Fibroblast of pulmonary artery (primary cell): ENCODE measurements at places on chromosomes 5 and 9.

GRCh38 chr9:123945532-123945931 lies 15.6 kb upstream of the DENND1A start:
- DNase-seq = peak; percentile 30

- peak; percentile 96 for DNase-seq
These were observed at the start of the genes C5orf22 and DROSHA for GRCh38 chr5:31531888-31532547. C5orf22 (plus strand) TSS chr5:31532301; CDS start chr5:31532393, 92 bp downstream. DROSHA (minus strand) TSS chr5:31532093; CDS start chr5:31529059, 3,034 bp downstream.

DNA sequence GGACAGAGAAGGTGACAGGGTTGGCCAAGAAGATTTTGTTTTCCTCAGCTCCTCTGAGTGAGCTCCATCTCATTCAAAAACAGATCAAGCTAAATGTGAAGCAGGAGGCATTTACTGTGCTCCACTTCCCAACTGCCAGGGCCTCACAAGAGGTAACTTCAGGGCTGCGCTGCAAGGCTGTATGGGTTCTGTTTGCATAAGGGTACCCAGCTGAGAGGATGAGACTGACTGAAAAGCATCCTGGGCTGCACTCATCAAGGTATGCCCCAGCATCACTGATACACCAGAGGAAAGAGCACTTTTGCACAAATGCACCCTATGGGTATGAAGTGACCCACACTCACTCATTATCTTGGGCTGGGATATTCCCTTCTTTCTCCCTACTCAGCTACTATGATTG lies 316.2 kb upstream of the HAPLN1 start:
- DNase-seq = no peak

GRCh38 chr5:14218480-14218879 lies 75.3 kb downstream of the TRIO start:
- DNase-seq = no peak

GRCh38 chr5:150780187-150780692 lies 1.7 kb downstream of the SMIM3 start:
- DNase-seq = peak; percentile 33

- DNase-seq = no peak
These were observed 487.7 kb downstream of the SEMA5A start for GRCh38 chr5:9058161-9058560.

DNA sequence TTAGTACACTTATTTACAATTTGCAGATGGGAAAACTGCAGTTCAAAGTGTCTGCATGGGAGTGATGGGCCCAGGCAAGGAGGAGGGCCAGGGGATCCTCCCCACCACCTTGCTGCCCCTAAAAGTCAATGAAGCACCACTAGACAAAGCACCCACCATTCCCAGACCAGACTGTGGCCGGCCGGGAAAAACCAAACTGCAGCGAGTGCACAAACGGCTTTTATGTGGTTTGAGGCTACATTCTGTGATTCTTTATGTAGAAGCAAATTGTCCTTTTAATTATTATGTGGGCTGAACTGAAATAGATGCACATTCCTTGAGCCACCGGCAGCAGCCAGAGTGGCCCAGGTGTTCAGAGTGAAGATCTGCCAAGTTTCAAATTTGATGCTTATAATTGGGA lies 585.3 kb upstream of the KLF4 start:
- no peak for DNase-seq

DNA sequence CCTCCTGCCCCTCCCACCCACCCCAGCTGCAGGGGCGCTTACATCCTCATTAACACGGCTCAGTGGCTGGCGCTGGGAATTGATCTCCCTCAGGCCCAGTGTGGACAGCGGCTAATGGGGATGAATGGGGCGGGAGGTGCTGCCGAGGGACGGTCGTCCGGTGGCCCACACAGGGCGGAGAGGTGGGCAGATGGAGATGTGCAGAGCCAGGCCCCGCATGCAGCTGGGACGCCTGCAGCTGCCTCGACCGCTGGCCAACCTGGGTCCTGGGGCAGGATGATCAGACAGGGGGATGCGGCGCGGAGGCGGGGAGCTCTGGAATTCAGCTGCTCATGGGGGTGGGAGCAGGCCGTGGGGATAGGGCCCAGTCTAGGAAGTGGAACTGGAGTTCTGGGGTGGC lies 17.6 kb downstream of the TSPAN17 start:
- DNase-seq = no peak

DNA sequence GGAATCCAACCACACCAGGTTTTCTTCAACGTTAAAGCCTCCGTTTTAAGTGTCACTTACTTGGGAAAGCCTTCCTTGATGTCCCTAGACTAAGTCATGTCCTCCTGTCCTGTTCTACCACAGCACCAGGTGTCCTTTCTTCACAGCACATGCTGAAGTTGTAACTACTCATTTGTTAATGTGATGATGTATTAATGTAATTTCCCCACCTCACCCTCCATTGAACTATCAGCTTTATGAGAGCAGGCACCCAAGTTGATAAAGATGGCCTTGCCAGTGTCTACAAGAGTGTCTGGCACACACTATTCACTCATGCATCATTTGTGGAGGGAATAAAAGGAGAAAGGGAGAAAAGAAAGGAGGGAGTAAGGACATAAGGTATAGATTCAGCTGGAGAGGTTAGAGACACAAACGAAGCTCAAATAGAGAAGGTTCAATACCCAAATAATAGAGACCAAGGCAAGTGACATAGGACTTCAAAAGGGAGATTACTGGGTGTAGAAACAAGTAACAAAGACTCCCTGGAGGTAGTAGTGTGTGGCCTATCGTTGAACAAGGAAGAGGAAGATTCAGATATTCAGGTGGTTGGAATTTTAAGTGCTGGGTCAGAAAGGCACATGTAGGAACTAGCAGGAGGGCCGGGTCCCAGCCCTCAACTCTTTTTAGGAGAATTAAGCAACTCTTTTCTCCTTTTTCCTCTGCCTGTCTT lies 6.6 kb downstream of the ITK start:
- no peak for DNase-seq

GRCh38 chr5:150596826-150597225 lies 43.6 kb upstream of the SYNPO start:
- no peak for DNase-seq

DNA sequence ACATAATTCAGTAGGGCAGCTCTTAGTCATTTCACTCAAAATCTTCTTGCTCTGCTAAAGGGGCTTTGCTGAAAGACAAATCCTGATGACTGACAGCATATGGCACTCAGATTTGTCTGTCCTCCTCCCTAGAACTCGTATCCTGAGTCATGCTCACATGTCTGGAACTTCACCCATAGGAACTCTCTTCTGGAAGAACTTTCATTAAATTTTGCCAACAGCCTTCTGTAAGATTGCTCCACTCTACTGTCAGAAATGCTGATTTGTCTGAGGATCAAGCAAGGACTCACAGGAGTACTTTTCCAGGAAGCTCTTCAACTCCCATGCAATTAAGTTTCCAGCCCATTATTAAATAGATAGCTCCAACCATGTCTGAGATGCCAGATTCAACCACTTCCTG lies 59.8 kb upstream of the SNX2 start:
- DNase-seq = peak; percentile 49

DNA sequence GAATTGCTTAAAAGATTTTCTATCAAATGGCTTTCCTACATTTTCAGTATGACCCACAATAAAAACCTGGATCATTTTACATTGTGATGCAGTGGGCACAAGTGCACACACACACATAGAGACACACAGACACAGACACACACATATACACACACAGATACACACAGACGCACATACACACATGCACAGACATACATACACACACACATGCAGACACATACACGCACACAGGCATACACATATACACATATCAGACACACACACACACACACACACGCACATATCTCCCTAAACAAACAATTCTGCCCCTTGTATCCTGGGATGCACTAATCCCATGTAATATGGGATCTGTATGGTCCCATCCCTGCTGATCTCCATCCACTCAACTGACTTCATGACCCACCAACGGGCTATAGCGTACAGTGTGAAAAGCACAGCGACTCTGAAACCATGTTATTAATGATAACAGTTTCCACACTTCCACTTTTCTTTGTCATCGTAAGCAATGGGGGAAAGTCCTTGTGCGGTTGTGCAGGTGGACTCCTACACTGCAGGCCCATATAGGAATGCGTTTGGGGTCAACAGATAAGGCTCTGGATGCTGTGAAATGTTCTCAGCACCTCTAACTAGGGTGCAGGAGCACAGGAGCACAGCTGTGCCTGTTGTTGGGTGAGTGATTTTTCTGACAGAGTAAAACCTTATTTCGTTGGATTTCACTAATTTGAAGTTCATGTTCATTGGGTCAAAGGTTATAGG lies 52.7 kb downstream of the DAP start:
- DNase-seq = no peak

DNA sequence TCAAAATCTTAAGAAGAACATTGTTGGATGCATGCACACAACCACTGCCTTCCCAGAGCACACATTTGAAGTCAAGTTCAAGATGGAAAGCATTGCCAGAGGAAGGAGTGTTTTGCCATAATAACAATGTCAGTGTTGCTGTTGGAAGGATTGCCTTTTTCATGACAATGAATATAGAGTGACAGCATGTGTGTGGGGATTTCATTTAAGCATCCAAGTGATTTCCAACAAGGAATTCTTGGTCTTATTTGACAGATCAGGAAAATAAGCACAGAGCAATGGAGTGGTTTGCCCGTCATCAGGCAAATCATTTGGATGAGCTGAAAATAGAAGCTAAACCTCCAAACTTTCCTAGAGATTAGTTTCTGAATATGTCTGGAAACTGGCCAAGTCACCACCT lies 140.0 kb upstream of the RAI14 start:
- no peak for DNase-seq

GRCh38 chr5:177368869-177369644 lies 11.3 kb downstream of the RGS14 start:
- peak; percentile 31 for DNase-seq

GRCh38 chr5:60549841-60550240 lies 150.1 kb downstream of the DEPDC1B start:
- DNase-seq = no peak

DNA sequence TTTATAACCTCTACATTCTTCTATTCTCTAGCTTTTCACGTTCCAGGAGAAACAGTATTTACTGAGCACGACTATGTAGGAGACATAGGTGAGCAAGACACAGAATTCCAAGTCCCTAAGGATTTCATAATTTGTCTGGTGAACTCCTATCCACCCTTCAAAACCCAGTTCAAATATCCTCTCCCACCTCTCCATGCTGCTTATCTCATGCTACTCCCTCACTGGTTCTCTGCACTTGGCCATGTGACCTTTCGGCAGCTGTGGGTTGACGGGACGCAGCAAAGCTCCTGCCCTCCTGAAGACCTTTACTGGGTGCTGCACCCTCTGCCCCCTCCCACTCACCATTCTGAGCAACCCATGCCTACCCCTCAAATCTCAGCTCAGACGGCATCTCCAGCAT lies 173.2 kb downstream of the RGS3 start:
- no peak for DNase-seq

- DNase-seq = no peak
These were observed 4.5 kb upstream of the TLE1 start for GRCh38 chr9:81693671-81694378.

GRCh38 chr5:61398440-61398839 lies 66.4 kb downstream of the ZSWIM6 start:
- no peak for DNase-seq

DNA sequence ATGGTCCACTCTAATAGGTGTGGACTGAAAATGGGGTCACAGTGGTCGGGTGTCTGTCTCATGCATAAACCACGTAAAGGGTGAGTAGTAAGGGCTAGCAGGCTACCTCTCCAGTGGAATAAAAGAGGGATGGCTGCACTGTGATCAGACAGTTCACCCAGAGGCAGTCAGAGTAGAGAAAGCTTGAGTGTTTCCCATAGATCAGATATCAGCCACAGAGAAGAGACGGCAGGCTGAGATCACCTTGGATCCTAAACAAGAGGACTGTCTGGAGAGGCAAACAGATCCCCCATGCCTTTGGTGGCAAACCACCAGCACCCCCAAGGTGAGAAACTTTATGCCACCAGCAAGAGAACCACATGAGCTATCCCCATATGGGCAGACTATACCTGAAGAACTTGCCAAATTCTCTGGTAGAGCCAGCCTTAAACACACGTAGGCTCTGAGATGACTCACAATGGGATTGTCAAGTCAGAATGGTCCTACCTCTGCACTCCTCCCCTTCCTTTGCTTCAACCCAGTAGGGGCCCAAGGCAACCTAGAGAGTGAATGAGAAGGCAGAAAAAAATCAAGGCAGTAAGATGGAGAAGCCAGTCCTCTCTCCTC lies 205.2 kb upstream of the MAP3K1 start:
- no peak for DNase-seq

DNA sequence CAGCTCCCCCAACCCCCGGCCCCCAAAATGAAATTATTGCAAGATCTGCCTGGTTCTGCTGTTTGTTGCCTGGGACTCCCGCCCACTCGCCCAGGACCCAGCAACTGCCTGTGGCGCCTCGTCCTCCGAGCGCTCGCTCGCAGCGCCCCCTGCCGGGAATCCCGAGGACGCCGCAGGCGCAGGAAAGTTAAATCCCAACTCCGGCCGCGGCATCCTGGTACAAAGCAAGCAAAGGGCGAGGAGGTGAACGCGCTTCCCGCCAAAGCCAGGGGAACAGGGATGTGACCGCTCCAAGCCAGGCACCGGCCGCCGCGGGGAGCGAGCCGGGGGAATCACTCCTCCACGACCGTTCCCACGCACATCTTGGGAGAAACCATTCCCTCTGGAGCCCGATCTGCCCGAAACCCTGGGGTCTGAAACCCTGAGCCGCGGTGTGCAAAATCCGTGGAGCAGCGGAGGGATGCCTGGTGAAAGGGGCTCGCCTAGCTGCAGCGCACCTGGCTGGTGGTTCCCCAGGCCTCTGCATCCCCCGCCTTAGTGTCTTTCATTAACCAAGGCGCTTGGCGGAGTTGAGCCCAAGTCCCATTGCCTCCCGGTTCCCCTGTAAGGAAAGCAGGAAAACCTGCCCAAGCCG lies 1.3 kb downstream of the SEMA5A start:
- DNase-seq = peak; percentile 83

DNA sequence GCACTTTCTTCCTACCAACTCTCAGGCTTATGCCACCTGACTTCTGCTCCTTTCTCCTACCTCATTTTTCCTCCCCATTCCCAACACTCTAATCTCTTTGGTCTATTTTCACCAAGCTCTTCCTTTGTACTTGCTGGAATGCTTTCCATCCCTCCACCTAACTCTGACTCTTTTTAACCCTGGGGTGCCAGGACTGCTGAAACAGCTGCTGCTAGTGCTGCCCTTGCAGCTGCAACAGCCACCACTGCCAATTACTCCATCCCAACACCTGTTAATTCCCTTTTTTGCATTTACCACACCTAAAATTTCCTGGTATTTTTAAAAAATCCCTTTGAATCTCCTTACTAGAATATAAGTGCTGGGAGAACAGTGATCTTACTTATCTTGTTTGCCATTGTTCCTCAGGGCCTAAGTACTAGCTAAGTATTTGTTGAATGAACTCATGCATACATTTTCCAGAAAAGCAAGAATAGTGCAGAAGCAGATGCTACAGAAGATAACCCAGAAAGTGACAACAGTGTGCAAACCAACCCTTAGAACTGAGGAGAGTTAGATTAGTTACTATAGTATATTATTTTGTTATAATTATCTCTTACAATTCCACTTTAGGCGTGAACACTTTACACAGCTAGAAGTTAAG lies 11.5 kb downstream of the NADK2 start:
- no peak for DNase-seq

GRCh38 chr9:104860263-104860662 lies 67.7 kb downstream of the ABCA1 start:
- DNase-seq = no peak

DNA sequence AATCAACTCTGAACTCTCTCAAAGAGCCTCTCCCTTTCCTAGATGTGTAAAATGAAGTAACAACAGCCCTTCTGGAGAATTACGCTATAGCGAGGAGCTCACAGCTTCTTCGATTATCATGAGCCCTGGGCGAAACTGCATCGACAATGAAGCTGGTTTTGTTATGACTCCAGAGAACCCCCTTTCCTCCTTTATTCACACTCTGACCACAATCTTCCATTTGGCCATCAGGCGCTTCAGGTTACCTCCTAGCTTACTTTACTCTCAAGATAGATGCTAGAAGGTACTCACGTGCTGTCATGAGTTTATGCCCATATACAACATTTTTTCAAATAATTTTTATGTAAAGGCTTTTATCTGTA lies 362.7 kb upstream of the RFX3 start:
- DNase-seq = no peak
